MM.1S (cell line): ENCODE measurements at places on chromosomes 1 and 21.
A peak's percentile ranks its signal among the peaks of the same experiment; 100 is the strongest.

- no peak overlapping the region for H3K27ac ChIP-seq
- DNase-seq: no peak
- H3K36me3 ChIP-seq: no peaks in the 10 kb centered on the region
- H3K4me1 ChIP-seq: no peaks in the 10 kb centered on the region
- no peaks in the 10 kb centered on the region for H3K27me3 ChIP-seq
- no peak overlapping the region for H3K4me3 ChIP-seq
These were observed 61.3 kb downstream of the DISP1 start for GRCh38 chr1:222876182-222876581.

DNA sequence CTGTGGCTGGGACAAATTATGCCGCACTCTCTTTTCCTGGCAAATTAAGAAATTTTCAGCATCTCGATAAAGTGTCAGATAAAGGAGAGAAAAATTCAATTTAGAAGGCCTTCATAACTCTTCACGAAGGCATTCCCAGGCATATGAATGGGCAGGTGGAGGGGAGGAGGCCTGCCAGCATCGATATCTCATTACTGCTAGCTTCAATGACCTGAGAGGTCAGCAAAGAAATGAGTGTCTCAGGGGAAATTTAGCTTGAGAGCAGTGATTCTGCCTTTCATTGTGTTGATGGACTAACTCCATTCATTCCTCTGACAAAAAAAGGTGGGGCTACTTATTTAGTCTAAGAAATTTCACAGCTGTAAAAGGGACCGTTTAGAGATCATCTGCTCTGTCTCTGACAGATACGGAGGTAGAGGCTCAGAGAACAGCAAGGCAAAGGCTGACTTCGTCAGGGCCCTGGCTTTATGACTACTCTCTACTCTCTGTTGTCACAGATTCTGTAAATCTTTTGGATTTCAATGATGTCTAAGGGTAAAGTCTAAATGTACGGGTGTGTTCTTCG lies 212.0 kb upstream of the BEND5 start:
- peaks cover 4% of the 10 kb centered on the region; the same call in 1 of the 2 replicates for H3K4me1 ChIP-seq
- H3K27me3 ChIP-seq: no peaks in the 10 kb centered on the region
- no peak for DNase-seq
- H3K36me3 ChIP-seq: no peaks in the 10 kb centered on the region
- no peak overlapping the region for H3K4me3 ChIP-seq

DNA sequence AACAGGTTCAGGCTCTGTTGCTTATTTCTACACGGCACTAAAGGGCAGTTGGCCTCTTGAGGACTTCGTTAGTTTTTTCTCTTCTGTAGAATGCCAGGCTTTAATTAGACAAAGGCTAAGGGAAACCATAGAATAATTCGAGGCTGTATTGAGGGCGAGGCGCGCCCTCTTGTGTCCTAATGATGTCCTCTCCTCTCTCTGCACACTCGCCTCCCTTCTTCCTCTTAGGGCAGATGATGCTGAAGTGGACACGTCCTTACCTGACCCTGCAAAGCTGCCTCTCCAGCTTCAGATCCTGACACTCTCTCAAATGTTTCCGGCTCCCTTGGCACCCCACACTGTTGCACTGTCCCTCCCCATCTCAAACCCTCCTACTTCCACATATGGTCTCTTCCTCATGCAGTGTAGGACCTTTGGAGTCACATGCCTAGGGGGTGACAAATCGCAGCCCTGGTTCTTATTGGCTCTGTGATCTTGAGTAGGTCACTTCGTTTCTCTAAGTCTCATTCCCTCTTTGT lies 1.9 kb upstream of the ZSCAN20 start:
- H3K4me3 ChIP-seq: no peak overlapping the region
- no peaks in the 10 kb centered on the region for H3K27me3 ChIP-seq
- peaks cover 10% of the 10 kb centered on the region for H3K4me1 ChIP-seq

DNA sequence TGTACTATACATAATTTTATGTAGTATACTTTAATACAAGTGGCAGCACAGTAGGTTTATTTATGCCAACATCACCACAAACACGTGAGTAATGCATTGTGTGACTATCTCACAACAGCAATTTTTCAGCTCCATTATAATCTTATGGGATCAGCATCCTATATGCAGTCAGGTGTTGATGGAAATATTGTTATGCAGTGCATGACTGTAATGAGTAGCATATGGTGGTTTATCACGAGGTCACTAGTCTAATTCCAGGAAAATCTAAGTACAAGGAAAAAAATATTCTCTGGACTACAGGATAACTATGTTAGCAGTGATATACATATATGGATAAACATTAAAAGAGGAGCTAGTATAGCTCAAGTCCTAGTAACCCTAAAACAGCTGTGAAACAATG lies 69.0 kb downstream of the ATP1B1 start:
- no peaks in the 10 kb centered on the region for H3K4me1 ChIP-seq
- no peak overlapping the region for H3K4me3 ChIP-seq
- H3K27ac ChIP-seq: no peak overlapping the region
- no peaks in the 10 kb centered on the region for H3K27me3 ChIP-seq
- no peak for DNase-seq

GRCh38 chr1:45400049-45400448 lies 59.8 kb upstream of the MUTYH start:
- peaks cover 3% of the 10 kb centered on the region; the same call in 1 of the 2 replicates for H3K4me1 ChIP-seq
- DNase-seq: no peak
- H3K4me3 ChIP-seq: no peak overlapping the region
- H3K27ac ChIP-seq: no peak overlapping the region
- H3K27me3 ChIP-seq: no peaks in the 10 kb centered on the region
- no peaks in the 10 kb centered on the region for H3K36me3 ChIP-seq

DNA sequence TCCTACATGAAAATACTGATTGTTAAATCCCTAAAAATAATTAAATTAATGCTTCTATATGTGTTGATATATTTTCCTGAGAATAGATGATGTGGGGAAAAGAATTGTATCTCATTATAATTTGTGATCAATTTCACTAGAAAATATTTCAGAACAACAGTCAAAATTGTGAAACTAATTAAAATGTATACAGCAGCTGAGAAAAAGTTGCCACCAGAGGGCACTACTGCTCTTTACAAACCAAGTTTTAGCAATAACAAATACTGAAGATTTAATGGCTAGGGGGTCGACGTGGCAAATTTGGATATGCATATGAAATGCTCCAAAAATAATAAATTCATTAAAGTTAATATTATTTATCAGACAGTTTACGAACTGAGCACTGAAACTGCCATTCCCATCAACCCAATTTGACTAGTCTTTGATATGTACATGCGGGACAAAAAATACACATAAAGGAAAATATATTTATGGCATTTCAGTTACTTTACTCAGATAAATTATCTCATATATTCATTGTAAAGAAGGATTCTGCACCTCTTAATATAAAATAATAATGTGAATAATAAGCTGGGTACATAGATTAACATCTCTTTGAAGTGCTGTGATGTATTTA lies 96.3 kb upstream of the TMPRSS15 start:
- no peak overlapping the region for H3K4me3 ChIP-seq
- H3K27me3 ChIP-seq: no peaks in the 10 kb centered on the region
- DNase-seq: peak; percentile 73
- H3K4me1 ChIP-seq: no peaks in the 10 kb centered on the region
- no peak overlapping the region for H3K27ac ChIP-seq
- H3K36me3 ChIP-seq: no peaks in the 10 kb centered on the region

- no peak overlapping the region for H3K4me3 ChIP-seq
- DNase-seq: no peak
- no peaks in the 10 kb centered on the region for H3K36me3 ChIP-seq
- no peaks in the 10 kb centered on the region for H3K27me3 ChIP-seq
- H3K4me1 ChIP-seq: no peaks in the 10 kb centered on the region
- H3K27ac ChIP-seq: no peak overlapping the region
These were observed 5.2 kb downstream of the SNAP47 start for GRCh38 chr1:227740401-227740960.

GRCh38 chr1:3192361-3192760 lies 123.4 kb downstream of the PRDM16 start:
- no peak overlapping the region for H3K4me3 ChIP-seq
- peaks cover 98% of the 10 kb centered on the region for H3K27me3 ChIP-seq
- no peaks in the 10 kb centered on the region for H3K4me1 ChIP-seq
- no peak overlapping the region for H3K27ac ChIP-seq
- no peaks in the 10 kb centered on the region for H3K36me3 ChIP-seq

DNA sequence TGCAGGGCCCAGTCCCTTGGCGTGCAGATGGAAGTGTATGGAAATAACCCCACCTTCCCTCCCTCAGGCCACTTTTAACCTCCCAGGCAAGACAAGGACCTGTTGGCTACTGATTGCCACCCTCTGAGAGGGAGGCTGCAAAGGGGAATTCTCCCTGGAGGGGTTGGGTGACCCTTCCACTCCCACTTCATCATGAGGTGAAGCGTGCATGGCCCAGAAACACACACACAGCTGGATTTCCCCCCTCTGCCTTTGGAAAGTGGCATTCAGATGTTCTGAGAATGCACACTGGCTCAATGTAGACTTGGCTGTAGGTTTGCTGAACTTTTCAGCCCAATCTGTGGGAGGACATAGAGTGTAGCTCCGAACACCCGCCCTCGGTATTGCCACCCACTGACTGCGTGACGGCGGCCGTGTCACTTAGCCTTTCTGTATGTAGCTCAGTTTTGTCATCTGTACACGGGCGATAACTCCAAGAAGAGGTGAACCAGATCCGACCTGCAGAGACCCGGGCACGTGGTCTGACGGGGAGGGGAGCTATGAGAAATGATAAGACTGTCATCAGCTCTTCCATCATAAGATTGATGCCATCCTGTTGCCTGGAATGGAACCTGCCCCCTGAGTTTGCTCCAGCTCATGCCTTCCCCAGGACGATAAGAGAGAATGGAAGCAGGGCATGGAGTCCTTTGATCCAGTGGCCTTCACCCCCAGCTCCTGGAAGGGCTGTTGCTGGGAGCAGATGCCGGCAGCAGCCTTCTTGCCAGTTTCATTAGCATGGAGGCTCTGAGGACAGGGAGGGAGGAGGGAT lies 19.3 kb downstream of the MIIP start:
- no peaks in the 10 kb centered on the region for H3K27me3 ChIP-seq
- H3K36me3 ChIP-seq: no peaks in the 10 kb centered on the region
- H3K27ac ChIP-seq: no peak overlapping the region
- H3K4me3 ChIP-seq: no peak overlapping the region

- H3K4me1 ChIP-seq: no peaks in the 10 kb centered on the region
- no peak overlapping the region for H3K27ac ChIP-seq
- no peak for DNase-seq
- H3K27me3 ChIP-seq: peaks cover 95% of the 10 kb centered on the region
These were observed 51.1 kb downstream of the IGSF21 start for GRCh38 chr1:18158714-18159113.

GRCh38 chr1:5286244-5286643 lies 631.8 kb downstream of the AJAP1 start:
- no peaks in the 10 kb centered on the region for H3K4me1 ChIP-seq
- no peak overlapping the region for H3K4me3 ChIP-seq
- DNase-seq: no peak

GRCh38 chr1:111720274-111720976 lies 18.8 kb downstream of the INKA2 start:
- no peaks in the 10 kb centered on the region for H3K36me3 ChIP-seq
- H3K4me3 ChIP-seq: no peak overlapping the region
- H3K27ac ChIP-seq: no peak overlapping the region
- H3K27me3 ChIP-seq: no peaks in the 10 kb centered on the region
- peaks cover 7% of the 10 kb centered on the region for H3K4me1 ChIP-seq

GRCh38 chr1:237411621-237412020 lies 369.6 kb downstream of the RYR2 start:
- H3K4me1 ChIP-seq: no peaks in the 10 kb centered on the region
- H3K36me3 ChIP-seq: no peaks in the 10 kb centered on the region; the same call in 1 of the 2 replicates
- H3K27me3 ChIP-seq: no peaks in the 10 kb centered on the region

DNA sequence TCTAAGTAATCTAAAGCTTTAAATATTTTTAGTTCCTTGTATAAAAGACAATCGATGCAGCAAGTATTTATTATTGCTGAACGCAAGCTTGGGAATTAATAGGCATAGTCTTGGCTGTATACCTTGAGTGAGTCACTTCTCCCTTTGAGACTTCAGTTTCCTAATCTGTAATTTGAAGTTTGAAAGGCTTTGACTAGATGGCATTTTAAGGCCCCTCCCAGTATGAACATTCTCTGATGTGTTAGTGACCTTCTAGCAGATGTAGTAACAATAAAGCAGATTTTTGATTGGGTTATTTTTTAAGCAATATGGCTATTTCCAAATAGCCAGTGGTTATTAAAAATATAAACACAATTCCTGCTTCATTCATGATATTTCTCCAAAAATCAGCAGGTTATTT lies 58.2 kb downstream of the DUSP10 start:
- H3K27me3 ChIP-seq: no peaks in the 10 kb centered on the region
- H3K4me1 ChIP-seq: no peaks in the 10 kb centered on the region
- H3K27ac ChIP-seq: no peak overlapping the region
- no peak for DNase-seq
- H3K36me3 ChIP-seq: no peaks in the 10 kb centered on the region
- no peak overlapping the region for H3K4me3 ChIP-seq
